ENCODE measurements at places on chromosomes 16 and 17.
A peak's percentile ranks its signal among the peaks of the same experiment; 100 is the strongest.

- no peak for DNase-seq
These were observed 112.8 kb downstream of the ZNF423 start for GRCh38 chr16:49743203-49743464.

GRCh38 chr17:62627904-62628633 is 599 bp downstream of the MRC2 start:
- no peak for DNase-seq

DNA sequence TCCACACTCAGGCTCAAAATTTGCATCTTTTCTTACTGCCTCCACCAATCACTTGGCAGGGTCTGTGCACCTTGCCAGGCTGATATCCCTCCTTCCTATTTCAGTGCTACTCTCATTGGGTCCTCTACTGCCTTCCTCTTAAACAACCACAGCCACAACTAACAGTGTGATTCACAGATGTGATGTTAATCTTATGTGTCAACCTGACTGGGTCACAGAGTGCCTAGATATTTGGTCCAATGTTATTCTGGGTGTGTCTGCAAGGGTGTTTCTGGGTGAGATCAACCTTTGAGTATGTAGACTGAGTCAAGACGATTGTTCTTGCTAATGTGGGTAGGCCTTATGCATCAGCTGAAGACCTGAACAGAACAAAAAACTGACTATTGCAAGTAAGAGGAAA is 51.3 kb upstream of the IRX6 start:
- no peak for DNase-seq

GRCh38 chr16:54446639-54447038 is 160.1 kb upstream of the IRX3 start:
- peak; percentile 97 for DNase-seq

DNA sequence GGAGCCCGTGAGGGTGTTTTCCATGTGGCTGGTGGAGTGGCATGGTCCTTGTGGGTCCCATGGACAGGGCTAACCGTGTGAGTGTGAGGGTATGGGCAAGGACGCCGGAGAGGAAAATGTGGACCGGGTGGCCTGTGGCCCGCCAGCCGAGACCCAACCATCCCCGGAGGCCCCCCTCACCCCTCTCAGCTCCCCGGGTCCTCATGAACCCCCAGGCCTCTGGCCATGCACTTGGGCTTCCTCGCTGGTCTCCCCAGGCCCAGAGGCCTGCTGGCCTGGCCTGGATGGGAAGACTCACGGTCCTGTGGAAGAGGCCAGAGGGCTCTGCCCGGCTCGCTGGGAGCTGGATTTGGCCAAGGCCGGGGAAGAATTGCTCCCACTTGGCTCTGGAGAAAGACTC is 13.1 kb downstream of the RAP1GAP2 start:
- DNase-seq, result no peak

DNA sequence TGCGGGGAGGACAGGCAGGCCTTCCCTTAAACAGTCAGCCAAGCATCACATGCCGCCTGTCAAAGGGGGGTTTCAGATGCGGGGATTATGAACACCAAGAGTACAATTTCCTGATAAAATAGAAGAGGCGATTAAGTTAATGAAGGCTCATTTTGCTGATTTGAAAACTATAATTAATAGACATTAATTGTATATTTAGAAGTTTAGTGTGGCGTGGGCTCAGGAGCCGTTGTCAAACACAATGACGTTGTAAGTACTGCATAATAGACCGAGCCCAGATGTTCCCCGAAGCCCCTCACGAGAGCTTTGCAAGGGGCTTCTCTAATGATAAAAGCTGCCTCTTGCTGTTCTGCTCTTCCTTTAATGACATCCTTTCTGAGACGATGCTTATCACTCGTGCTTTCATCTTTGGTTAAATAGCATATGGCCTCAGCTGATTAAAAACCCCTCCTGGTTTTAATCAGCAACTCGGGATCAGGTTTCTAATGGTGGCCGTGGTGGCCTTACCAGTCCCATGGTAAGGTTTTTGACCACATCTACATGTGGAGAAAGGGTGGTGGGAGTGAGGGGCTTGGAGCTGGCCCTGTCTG is 28.2 kb downstream of the SNX20 start:
- DNase-seq, result no peak

DNA sequence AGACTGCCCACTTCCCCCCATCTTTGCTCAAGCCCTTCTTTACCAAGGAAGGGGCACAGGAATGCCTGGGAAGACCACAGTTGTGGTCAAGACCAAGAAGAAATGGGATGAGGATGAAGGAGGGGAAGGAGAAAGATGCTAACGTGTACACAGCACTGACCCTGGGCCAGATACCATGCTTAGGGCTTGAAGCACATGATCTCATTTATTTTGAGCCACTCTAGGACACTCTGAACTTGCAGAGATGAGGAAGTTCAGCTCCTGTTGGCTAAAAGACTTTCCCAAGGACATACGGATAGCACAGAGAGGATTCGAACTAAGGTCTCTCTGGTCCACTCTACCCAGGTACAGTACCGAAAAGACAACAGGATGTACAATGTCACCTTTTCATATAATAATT is 42.6 kb downstream of the PIK3R5 start:
- no peak for DNase-seq

GRCh38 chr17:28018439-28019070 is 23.9 kb upstream of the NLK start:
- DNase-seq, result peak; percentile 79

DNA sequence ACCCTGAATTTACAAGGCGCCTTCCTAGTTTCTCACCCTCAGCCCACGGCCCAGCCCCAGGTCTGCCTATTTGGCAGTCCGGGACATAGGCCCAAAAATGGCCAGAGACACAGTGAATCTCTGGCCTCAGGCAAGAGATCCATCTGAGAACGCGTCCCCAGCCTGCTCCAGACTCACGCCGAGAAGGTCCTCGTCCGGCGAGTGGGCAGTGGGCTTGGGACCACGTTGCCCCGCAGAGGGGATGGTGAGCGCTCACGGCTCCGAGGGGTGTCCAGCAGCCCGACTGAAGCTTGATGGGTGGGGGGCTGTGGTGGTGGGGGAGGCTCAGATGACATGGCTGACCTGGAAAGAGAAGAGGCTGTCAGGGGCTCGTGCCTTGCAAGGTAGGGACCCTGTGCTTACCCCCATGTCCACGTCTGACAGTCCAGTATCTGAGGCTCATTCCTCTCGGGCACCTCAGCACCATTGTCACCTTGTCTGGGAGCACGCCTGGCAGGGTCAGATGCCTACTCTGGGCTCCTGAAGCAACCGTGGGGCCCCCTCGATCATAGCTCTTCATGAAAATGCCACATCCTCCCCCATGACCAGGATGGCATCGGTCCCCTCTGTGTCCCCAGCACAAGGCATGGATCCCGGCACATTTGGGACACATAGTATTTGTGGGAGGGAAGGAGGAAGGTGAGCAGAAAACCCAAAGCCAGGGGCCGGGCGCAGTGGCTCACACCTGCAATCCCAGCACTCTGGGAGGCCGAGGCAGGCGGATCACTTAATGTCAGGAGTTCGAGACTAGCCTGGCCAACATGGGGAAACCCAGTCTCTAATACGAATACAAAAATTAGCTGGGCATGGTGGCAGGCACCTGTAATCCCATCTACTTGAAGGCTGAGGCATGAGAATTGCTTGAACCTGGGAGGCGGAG is 9.6 kb downstream of the CARHSP1 start:
- DNase-seq, result no peak

- no peak for DNase-seq
These were observed 633 bp upstream of the NOL3 start for GRCh38 chr16:67169642-67170167.

- no peak for DNase-seq
These were observed 18.7 kb upstream of the JPH3 start for GRCh38 chr16:87583453-87584131.

DNA sequence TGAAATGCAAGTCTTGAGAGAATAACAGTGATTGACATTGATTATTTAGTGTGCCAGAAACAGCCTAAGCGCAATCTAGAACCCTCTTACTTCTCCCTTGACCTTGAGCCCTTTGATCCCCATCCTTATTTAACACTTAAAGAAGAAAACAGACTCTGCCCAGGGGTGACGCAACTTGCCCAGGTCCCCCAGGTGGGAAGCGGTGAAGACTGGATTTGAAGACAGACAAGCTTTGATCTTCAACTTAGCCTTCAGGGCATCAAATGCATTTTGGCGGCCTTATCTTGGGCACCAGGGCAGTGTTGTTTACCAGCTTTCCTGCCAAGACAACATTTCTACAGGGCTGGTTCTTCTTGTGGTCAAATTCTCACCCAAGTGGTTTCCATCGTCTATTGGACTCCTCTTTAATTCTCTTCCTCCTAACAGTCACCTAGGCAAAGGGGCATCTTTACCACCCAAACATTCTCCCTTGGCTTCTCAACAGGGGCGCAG is 8.9 kb upstream of the CIITA start:
- no peak for DNase-seq

GRCh38 chr17:1461198-1461944 is 5.3 kb upstream of the CRK start:
- DNase-seq, result no peak

DNA sequence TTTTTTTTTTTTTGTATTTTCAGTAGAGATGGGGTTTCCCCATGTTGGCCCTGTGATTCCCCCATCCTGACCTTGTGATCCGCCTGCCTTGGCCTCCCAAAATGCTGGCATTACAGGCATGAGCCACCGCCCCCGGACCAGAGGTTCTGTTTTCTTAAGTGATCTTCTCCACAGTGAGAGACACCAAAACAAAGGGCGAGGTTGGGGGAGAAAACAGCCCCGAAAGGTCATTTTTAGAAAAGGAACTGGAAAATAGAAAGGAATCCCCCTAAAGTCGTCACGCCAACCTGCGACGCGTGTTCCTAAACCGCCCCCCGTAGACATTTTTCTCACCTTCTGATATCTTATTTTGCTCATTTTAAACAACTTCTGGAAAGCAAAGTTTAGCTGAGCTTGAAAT is 6.1 kb upstream of the AXIN2 start:
- DNase-seq, result no peak

- no peak for DNase-seq
These were observed 6.2 kb downstream of the TAF1C start for GRCh38 chr16:84180519-84181140.

DNA sequence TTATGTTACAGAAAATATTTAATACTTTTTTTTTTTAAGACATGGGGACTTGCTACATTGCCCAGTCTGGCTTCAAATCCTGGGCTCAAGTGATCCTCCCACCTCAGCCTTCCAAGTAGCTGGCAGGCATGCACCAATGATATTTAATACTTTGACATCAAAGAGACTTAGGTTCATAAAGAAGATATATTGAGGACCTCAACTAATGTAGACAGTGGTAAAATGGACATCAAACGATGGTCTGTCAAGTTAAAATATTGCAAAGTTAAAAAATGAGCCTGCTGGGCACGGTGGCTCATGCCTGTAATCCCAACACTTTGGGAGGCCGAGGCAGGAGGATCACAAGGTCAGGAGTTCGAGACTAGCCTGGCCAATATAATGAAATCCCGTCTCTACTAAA is 8.7 kb downstream of the TEFM start:
- DNase-seq, result no peak

DNA sequence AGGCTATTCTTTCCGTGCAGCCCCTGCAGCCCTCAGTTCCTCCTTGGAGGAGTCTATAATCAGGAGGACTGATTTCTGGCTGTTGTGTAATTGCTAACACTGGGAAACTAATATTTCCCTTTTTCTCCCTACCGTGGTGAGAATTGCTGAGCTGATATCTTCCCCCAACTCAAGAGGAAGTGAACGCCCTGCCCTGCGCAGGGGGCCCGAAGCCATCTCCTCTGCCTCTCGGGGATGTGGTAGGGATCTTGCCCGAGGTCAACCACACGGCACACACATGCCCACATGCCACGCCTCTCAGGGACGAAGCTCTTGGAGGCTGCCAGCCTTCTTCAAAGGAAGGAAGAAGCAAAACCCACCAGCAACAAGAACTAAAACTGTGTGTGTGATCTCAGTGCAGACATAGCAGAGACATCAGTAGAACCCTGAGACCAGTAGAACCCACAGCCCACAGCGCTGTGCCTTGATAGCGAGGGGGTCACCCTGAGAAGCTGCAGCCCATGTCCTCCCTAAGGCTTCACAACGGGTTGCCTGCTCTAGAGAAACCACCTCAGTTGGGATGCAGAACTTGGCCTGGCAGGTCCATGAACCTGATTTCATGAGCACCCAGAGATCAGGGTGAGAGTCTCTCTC is 8.9 kb upstream of the ULK2 start:
- DNase-seq, result no peak

GRCh38 chr17:64491034-64491860 is 5.6 kb downstream of the POLG2 start:
- peak; percentile 39 for DNase-seq

DNA sequence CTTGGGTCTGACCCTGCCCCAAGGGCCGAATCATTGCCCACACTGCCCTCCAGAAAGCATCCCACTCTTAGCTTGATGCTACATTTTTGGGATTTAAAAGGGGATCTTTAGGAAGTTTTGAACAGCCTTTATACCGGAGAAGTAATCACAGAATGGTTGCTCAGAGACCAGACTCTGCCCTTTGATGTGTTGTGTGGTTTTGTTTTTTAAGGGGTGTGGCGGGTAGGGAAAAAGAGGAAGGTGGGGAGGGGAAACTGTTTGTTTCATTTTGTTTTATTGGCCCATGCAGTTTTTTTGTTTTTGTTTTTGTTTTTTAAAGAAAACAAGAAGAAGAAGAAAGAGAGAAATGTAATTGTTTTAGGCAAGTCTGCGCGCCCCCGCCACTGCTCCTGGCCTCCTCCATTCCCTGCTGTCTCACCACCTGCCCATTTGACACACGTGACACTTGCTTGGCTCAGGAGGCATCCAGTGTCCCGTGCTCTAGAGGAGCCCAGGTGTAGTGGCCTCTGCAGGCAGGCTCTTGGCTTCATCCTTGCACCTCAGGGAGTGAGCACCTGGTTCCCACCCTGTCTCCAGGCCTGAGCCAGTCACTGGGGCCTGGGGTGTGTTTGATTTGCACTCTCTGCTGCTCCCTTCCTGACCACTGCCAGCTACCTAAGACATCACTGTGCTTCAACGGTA is 35.7 kb downstream of the GNAO1 start:
- no peak for DNase-seq

DNA sequence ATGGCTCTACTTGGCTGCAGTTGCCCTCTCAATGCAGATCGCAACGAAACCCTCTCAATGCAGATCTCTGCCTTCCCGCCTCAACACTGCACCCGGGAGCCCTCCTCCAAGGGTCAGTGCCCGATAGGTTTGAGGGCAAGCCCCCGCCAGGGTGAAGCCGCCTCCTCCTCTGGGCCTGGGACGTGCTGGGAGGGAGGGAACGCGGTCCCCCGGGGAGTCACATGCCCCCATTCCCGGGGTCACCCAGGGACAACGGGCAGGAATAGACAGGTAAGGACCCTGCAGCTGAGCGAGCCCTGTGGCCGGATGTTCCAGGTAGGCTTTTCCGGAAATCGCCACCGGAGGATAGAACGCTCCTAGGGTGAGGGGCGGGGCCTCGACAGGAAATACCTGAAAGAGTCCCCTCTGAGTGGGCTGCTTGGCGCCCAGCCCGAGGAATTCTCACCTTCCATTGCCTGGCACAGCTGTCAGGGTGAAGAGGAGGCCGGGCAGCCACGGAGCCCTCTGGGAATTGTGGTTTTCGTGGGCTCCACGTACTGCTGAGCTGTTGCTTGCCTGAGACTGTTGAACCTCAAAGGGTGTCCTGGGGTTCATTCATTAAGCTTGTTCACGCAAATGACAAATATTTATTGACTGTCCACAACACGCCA is 12.8 kb downstream of the ZNF174 start:
- no peak for DNase-seq

All from renal cortical epithelial cell (primary cell).